ENCODE measurements at places on chromosomes 2 and 18.

GRCh38 chr18:37689841-37690240 is 124.2 kb upstream of the CELF4 start:
- DNase-seq, result no peak

DNA sequence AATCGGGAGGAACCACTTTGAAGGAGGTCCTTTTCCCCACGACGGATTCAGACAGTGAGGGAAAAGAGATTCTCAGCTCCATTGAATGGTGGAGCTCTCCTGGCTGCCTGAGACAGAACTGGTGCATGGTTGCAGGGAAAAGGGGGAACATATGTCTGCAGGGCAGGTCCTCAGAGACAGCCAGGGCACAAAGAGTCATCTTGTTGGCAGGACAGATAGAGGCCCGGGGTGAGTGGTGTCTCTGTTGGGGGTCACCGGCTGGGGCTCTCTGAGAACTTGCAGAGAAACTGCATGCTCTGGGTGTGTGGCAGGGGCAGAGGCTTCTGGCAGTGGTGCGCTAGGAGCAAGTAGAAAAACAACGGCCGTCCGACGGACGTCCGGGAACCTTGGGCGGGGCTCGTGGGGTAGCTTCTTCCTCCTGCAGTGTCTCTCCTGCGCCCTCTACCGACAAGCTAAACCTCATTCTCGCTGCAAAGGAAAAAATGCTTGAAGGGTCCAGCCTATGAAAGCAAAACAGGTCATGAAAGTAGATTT is 94.3 kb downstream of the CDCA7 start:
- DNase-seq, result peak; percentile 14

- no peak for DNase-seq
Observed at GRCh38 chr2:11446733-11447248, 19.2 kb downstream of the E2F6 start.

GRCh38 chr2:236090027-236090382 is 78.2 kb downstream of the GBX2 start:
- no peak for DNase-seq

GRCh38 chr2:222105046-222105445 is 193.8 kb downstream of the PAX3 start:
- no peak for DNase-seq
